Stimulated activated CD8-positive, alpha-beta memory T cell treated with anti-CD3 and anti-CD28 coated beads, Interleukin-4, amount 100 ng/mL, for 48 hours (primary cell): ENCODE measurements at places on chromosomes 1 and 21.

GRCh38 chr1:6638226-6638625, 13.6 kb downstream of the THAP3 start:
- no peak for DNase-seq

DNA sequence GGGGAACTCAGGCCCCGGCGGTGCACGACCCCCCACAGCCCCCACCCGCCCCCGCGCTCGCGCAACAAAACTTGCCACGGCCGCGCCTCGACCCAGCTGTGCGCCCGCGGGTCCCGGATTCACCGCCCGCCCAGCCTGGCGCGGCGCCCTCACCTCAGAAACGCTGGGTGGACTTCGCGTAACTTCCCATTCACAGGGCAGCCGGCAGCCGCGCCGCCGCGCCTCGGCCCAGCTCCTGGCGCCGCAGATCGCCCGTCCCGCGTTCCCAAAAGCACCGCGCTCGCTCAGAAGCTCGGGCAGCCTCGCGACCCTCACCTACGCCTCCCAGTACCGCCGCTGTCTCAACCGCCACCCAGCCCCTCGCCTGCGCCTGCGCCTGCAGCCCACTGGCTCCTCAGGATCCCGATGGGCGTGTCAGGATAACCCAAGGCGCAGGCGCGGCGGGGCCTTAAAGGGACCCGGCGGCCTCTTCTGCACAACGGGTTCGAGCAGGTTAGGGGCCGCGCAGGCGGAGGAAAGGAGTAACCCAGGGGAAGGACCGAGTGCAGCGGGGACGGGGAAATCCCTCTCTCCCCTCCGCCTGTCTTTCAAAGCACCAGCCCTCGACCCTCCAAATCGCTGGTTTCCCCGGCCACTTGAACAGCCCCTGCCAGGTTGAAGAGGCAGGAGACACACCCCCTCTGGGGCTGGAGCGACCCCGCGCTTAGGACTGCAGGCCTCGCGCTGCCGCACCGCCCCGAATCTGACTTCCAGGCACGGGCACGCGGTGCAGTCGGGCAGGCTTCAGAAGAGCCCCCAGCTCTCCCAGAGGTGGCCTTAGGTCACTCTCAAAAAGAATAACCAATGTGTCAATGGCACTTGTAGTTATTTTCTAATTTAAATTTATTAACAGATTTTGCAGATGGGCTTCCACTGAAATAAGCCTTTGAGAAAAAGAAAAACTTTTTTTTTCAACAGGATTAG, at the start of gene NBPF1:
Gene NBPF1 (minus strand): TSS at position 380 of the 963 bp plus-strand sequence.
- DNase-seq, result peak; percentile 99

GRCh38 chr1:211267204-211267857, 8.2 kb downstream of the RCOR3 start:
- DNase-seq, result no peak

DNA sequence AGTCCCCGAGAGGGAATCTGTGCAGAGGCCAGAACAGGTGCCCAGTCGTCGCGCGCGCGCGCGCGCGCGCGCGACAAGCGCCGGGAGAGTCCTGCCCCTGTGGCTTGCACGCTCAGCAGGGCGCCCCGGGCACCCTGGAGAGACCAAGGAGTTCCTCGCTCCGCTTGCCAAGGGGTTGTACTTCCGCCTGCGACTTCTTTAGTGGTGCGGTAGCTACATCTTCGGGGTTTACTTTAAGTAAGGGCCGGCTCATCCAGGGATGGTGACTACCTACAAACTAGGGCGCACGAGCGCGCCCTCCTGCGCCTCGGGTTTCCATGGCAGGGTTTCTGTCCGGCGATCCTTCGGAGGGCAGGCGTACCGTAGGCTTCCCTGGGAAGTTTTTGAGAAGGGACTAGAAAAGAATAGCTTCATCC, 1.4 kb downstream of the LHX4 start:
- DNase-seq, result peak; percentile 39

DNA sequence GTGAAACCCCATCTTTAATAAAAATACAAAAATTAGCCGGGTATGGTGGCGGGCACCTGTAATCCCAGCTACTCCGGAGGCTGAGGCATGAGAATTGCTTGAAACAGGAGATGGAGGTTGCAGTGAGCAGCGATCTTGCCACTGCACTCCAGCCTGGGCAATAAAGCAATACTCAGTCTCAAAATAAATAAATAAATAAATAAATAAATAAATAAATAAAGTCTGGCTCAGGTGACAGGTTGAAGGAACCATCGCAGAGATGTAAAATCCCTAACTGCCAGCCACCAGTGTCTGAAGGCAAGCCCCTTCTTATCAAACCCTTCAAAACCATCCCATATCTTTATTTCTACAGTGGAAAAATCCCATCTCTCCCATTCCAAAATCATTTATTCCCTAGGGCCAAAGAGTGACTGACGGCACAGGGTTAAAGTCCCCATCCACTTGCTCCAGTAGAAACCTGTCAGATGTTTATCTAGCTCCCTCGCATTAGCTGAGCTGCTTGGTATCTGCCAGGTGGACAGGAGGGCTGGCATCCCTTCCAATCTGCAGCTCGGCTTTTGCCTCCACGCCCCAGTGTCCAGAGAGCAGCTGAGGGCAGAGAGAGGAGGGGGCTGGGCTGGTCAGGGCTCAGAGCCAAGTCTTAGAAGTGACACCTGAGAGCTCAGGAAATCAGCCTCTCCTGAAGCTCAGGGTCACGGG, 5.0 kb downstream of the CSRP1 start:
- DNase-seq, result no peak

DNA sequence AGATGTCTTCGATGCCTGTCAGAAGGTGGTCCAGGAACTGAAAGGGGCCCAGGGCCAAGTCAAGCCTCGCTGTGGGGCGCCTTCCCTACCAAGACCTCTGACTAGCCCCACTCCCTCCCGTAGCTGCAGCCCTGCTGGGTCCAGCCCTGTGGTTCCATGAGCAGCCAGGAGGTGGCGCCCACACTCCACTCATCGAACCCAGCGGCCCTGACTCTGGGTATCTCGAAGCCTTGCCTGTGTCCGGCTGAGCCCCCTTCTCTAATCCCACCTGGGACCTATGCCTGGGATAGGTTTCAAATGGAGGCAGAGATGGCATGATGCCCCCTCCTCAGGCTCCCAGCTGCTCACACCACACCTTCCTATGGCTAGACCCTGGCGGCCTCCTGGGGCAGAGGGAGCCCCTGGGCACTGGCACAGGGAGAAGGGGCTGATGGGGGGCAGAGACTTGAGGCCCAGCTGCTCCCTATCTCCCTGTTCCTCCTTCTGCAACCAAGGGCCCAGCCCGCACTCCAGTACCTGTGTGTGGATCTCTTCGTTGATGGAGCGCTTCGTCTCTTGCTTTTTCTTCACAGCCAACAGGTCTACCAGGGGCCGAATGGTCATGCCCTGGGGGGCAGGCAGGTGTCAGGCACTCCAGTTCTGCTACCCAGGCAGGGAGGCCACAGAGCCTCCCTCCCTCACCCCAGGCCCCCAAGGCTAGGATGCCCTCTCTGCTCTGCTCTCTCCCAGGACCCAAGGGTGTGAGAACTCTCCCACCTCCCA, 52.0 kb downstream of the SLC9A1 start:
- DNase-seq, result peak; percentile 94

- no peak for DNase-seq
These were observed 71.4 kb upstream of the ZBTB40 start for GRCh38 chr1:22380024-22380785.

GRCh38 chr1:61138921-61139774, 56.8 kb downstream of the NFIA start:
- no peak for DNase-seq

DNA sequence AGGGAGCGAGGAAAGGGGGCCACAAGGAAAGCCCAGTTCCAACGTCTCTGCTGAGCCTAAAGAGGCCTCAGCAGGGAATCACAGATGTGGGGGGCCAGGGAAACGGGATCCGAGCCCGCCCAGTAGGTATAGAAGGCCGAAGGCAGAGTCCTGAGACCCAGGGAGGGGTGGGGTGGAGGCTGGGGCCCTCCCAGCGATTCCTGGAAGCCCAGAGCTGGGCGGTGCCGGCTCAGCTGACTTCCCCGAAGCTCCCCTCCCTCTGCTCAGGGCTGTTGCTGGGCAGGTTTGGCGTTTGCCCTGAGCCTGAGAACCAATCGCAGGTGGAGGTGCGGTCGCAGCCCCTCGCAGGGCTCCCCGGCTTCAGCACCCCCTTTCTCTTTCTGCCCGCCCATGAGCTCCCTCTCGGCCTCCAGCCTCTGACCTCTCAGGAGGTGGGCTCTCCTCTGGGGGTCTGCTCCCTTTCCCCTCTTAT, 12.8 kb downstream of the ADAMTSL4 start:
- DNase-seq, result peak; percentile 94

GRCh38 chr21:42837421-42838211, 41.7 kb downstream of the WDR4 start:
- no peak for DNase-seq

DNA sequence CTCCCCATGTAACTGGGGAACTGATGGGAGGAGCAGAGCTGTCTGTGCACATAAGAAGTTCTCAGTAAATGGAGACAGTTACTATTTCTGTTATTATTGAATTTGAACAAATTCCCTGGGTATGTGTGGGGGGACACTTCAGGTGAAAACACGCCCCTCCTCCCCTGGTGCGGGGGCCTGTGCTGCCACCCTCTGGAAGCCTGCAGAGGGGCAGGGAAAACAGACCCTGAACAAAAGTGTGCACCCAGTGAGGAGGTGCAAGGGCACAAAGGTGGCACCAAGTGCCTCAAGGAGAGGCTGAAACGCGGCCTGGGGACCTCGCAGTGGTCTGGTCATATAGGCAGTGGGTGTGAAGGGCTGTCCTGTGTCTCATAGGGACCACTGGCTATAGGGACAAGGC, 18.2 kb upstream of the NADK start:
- peak; percentile 31 for DNase-seq

DNA sequence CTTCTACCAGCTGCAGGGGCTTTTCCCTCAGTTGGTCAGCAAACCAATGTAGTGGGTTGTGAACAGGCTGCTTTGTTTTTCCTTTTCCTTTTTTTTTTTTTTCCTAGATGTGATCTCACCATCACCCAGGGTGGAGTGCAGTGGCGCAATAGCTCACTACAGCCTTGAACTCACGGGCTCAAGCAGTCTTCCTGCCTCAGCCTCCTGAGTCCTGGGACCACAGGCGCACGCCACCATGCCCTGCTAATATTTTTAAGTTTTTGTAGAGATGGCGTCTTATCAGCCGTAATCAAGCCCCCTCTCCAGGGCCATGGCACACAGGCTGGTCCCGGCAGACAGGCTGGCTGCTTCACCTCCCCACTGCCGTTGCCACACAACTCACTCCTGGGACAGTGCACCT, 3.4 kb upstream of the TRIM11 start:
- DNase-seq, result no peak

- no peak for DNase-seq
These were observed 573.3 kb downstream of the PTPRU start for GRCh38 chr1:29809446-29810120.

GRCh38 chr1:36516372-36517010, 33.8 kb upstream of the CSF3R start:
- DNase-seq, result peak; percentile 64

DNA sequence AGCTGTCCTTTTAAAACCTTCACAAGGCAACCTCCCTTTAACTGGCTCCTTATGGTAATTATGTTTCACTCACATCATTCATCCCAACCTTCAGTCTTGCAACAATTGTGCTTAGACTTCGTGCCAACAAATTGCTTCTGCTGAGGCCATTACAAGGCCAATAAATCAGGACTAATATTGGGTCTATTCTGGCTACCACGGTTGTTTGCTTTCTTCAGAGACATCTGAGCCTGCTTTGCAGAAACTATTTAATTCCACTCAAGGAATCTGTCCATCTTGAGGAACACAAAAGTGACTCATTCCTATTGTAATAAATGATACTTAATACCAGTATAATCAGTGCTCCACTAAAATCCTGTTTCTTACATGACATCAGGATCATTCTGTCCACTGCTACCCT, 2.6 kb upstream of the GSTM4 start:
- no peak for DNase-seq

- DNase-seq, result peak; percentile 74
These were observed 15.4 kb upstream of the MEX3A start for GRCh38 chr1:156097499-156098178.

GRCh38 chr21:17428484-17428869, 84.4 kb upstream of the CXADR start:
- DNase-seq, result no peak

DNA sequence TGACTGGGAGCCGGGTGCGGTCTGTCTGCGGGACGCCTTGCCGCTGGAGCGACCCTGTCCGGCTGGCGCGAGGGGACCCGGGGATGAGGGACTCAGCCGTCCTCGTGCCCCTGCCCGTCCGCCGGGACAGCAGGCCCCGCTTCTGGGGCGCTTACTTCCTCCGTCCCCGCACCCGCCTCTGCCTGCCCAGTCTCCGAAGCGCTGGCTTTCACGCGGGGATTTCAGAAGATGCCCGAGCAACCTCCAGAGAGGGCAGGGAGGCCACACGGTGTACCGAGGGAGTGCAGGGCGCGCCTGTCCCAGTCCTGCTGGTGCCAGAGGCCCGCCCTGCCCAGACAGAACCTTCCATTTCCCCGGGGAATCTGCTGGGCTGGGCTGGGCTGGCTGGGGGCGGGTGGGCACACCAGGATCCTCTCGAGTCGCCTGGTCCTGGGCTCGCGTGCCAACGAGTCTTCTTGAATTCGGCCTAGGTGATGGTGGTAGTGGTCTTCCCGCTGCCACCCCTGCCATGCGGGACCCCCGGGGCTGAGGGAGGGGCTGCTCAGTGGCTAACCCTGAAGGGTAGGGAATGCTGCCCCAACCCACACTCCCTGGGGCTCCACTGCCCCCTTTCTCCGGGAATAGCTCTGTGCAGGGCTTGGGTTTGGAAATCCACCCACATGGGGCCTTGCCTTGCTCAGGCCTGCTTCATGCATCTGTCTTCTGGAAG, 2.5 kb upstream of the TRPM2 start:
- no peak for DNase-seq

- DNase-seq, result no peak
These were observed 55.0 kb downstream of the ADARB1 start for GRCh38 chr21:45129189-45129923.

- DNase-seq, result no peak
These were observed 51.0 kb downstream of the TNN start for GRCh38 chr1:175118375-175119367.

DNA sequence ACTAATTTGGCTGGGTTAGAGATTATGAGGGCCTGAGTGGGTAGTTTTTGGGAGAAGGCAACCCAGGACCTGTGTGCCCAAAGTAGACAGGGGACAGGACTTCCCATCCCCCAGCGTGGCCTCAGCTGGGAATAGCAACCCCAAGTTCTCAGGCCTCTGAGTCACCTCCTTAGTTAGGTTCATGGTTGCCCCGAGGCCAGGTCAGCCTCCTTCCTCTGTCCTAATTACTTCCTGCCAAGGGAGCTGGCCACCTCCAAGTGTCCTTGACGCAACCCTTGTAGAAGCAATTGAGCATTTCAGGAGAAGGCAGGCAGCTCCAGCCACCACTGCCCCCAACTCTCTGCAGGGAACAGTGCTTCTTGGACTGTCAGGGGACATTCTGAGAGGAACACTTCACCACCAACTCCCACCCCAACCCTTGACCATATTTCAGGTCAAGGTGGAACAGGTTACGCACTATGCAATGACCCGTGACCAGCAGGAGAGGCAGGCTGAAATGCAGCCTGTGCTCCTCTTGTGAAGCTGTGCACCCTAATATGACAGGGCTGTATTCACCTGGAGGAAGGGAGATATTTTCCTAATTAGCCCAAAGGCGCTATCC, 5.1 kb upstream of the NT5C1A start:
- DNase-seq, result no peak
